ENCODE measurements at places on chromosomes 6 and 20.

DNA sequence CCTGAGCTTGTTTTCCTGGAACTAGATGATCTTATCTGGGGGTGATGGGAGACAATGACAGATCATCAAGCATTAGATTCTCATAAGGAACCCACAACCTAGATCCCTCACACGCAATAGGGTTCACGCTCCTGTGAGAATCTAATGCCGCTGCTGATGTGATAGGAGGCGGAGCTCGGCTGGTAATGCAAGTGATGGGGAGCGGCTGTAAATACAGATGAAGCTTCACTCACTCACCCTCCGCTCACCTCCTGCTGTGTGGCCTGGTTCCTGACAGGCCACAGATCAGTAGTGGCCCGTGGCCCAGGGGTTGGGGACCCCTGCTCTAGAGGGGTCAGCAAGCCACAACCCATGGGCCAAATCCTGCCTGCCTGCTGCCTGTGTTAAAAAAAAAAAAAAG, 435.9 kb downstream of the CD83 start:
- no peak for DNase-seq

DNA sequence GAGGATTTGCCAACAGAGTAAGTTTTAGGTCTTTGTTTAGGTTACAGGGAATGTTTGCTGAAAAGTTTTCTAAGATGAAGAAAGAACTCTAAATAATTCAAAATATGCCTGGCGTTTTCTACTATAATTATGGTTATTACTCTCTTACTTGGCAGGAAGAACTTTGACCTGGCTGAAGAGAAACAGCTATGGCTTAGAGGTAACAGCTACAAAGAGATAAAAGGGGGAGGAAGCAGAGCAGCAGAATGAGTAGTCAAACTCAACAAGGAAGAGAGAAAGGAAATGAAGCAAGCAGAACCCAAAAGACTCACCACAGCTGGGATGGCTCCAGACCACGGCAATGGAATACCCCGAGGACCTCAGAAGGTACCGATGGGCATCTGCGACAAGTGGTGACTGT, 95.6 kb downstream of the KIF16B start:
- no peak for DNase-seq

DNA sequence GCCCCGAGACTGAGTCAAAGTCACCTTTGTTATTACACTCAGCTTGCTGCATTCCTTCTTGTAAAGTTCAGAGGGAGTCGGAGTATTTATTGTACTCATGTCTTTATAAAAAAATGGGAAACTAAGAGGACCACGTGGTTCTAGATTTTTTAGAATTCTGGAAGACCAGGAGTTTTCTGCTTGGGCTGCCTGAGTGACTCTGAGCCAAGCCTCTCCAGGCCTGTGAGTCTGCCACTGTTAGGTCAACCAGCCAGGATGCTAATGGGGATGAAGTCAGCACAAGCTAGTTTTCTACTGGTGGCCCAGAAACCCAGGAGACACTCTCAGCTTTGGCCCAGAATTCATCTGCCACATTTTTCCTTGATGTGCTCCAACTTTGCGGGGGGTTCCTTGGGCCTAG, 453.5 kb upstream of the SULF2 start:
- DNase-seq, result no peak

DNA sequence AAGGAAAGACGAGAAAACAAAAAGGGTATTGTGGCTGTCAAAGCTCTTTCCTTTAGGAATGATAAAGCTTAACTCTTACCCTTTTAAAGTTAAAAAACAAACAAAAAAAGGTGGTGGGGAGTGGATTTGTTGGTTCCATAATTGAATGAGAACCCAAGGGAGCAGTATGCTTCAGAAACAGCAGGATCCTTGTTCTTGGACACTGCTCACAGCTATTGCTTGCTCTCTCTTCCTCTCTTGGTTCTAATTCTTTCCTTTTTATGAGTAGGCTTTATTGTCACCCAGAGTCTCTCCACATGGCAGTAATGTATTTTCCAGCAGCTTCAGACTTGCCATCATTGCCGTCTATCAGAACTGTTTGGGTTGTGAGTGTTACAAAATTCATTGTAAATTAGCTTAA, 18.7 kb upstream of the ATRN start:
- DNase-seq, result no peak

GRCh38 chr20:31747640-31748039, 8.6 kb downstream of the TPX2 start:
- no peak for DNase-seq

- DNase-seq, result no peak
These were observed 33.9 kb downstream of the ADTRP start for GRCh38 chr6:11744753-11745152.

All from activated CD8-positive, alpha-beta T cell treated with anti-CD3 and anti-CD28 coated beads for 36 hours (primary cell).